Fibroblast of skin of left biceps (primary cell): ENCODE measurements at places on chromosomes 16 and 17.

GRCh38 chr16:10895053-10895946, 18.3 kb downstream of the CIITA start:
- no peak for DNase-seq

DNA sequence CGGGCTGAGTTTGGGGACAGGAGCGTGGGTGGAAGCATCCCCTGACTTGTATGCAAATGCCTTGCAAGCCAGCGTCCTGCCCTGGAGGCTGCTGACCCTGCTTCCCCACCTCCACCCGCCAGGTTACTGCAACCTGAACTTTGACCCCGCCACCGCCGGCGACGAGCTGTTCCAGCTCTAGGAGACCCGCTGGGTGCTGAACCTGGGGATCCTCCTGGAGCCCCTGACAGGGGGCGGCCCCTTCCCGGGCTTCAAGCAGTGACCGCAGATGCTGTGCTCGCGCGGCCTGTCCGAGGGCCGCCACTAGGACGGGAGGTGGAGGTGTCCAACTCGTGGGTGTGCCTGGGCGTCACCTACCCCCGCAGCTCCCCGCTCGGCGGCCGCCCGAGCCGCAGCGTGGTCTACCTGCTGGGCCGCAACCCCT, 10.7 kb upstream of the SLC16A5 start:
- DNase-seq, result no peak

DNA sequence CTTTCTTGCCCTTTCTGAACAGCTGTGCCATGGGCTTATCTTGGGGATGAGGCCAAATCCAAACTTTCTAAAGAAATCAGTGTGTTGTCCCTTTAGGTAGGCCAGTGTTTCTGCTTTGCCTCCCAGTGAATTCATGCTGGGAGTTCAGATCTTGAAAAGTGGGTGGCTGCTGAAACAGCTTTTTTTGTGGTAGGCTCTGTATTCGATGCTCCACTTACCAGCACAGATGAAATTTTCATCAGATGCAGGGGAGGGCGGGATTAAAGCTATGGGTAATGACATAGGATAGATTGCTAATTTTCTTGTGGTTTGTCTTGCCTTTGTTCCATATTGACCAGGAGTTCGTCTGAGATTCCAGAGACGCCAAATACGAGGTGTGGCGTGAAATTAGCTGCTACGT, 2.8 kb downstream of the SOCS7 start:
- DNase-seq, result no peak

- DNase-seq, result no peak
Observed at GRCh38 chr17:20264996-20265395, 202.3 kb downstream of the LGALS9B start.

- DNase-seq, result no peak
Observed at GRCh38 chr16:72646615-72647014, 401.3 kb downstream of the ZFHX3 start.

GRCh38 chr17:49975531-49975930, 6.5 kb downstream of the DLX4 start:
- DNase-seq, result no peak

DNA sequence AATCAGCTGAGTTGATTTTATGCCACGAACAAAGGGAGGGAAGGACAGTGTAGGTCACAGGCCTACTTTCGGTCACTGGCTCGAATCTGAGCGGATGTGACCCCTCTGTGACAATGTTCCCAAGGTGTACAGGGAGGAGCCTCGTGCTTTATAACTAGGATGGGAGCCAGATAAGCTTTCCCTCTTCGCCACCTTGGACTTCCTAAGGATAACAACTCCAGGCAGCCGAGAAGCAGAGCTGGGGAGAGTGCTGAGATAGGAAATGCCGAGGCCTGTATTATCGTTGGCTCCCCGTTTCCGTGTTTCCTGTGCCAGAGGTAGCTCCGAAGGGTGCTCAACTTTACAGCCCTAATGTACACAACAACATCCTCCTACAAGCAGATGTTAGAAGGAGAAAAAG, 217.8 kb upstream of the IRX3 start:
- no peak for DNase-seq
